Sciatic nerve (tissue), 2 donors: ENCODE measurements at places on chromosomes 7 and 10. TPM values are rescaled to one million over a fixed set of nuclear protein-coding genes. Genes with fewer than 3 reads are reported as not detected.

The CFAP46 gene
- 1.1 TPM for total RNA-seq

The TEX47 gene
- not detected for total RNA-seq

The CALCR gene
- total RNA-seq = 0.62 TPM

- DNase-seq = no peak
Observed at GRCh38 chr7:2979201-2979631, 64.5 kb downstream of the CARD11 start.

DNA sequence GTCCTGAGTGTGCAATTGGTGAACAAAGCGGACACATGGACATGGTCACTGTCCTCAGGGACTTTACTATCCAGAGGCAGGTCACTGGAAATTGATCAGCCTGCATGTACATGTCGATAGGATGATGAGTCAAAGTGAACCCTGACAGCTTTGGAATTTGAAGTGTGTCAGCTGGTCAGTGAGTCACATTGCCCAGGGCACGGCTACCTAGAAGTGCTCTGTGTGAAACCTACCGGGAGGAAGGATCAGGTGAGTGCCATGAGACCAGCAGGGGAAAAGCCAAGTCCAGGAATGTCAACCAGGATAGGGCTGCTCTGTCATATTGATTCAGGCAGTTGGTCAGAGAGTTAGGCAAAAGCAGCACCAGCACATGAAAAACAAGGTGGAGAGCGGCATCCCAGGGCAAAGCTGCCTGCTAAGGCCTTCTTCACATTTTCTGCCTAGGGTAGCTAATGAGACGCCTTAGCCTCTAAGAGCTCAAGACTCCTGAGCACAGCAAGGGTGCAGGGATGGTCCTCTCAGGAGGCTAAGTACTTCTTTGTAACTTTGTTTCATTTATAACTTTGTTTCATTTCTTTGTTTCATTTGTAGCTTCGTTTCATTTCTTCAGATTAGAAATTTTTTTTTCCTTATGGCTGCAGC is 19.4 kb upstream of the PDCD4 start:
- no peak for DNase-seq

- no peak for DNase-seq
Observed at GRCh38 chr10:73522263-73522662, 26.4 kb upstream of the PPP3CB start.
